ENCODE measurements at places on chromosomes 7 and 10.
A peak's percentile ranks its signal among the peaks of the same experiment; 100 is the strongest.

DNA sequence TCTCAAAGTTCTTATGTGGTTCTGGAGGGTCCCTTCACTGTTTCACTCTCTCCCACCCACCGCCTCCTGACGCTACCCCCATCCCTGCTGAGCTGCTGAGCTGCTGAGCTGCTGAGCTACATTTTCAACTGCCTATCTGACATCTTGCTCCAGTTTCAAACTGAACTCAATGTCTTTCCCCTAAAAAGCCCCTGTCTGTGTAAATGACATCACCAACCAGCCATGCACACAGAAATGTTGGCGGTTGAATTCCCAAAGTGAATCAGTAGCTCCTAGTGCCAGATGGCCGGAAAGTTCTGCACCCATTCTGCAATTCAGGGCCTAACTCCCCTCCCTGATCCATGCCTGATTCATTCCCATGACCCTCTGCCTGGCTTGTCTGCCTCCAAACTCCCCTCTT, 71.2 kb downstream of the WNT2 start:
- DNase-seq, result no peak

- no peak for DNase-seq
These were observed 38.1 kb downstream of the FAM107B start for GRCh38 chr10:14736600-14737081.

DNA sequence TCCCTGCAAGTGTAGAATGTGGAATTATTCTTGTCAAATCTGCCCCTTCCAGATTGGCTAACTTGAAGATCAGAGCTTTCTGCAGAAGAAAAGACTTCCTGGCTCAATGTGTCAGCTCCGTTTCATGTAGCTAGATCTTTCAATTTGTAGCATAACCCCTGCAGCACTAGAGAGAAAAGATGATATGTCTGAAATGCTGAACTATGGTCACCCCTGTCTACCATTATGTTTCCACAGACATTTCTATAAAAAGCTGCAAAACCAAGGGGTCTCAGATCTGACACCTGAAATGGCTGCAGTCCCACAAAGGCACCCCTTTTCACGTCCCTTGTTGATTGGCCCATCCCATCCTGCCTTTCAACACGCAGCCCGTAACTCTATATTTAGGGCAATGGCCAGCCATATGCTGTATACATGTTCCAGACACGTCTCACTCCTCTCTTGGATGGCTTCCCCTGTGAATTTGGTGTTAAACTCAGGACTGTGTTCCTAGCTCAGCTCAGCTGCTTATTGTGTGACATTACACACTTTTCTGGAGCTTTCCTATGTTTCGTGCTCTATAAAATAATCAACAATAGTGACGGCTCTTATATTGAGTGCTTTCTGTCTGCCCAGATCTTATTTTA, 648.6 kb upstream of the CELF2 start:
- no peak for DNase-seq

GRCh38 chr10:80686734-80687475, 149.2 kb downstream of the SH2D4B start:
- DNase-seq, result no peak

DNA sequence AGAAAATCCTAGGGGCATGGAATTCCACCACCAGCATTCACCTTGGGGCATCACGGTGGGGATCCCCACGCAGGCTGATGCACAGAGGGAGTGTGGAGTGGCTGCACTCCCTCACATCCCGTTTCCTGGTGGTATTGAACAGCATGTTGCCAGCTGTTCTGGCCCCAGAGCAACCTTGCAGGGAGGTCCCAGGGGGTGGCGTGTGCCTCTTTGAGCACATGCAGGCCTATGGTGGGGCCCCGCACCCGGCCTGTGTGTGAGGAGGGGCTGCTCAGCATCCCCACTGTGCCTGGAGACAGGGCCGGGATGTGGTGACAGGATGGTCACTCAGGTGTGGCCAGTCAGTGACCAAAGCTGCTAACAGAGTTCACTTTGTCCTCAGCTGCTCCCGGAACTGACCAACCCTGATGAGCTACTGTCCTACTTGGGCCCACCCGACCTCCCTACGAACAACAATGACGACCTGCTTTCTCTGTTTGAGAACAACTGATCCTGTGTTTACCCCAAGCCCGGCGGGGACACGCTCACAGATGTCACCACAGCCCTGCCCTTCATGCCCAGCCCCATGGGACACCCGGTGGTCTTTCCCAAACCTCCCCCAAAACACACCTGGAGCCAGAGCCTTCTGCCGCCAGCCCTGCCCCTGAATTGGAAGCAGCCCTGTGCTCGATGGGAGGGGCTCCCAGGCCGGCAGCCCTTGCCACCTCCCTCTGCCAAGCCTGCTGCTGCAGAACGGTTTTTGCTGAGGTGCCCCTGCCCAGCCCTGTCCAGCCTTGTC, 18.7 kb downstream of the ZMIZ2 start:
- DNase-seq, result no peak

- no peak for DNase-seq
These were observed 60.3 kb upstream of the STK17A start for GRCh38 chr7:43522406-43523156.

GRCh38 chr7:126608339-126608776, 644.4 kb downstream of the GRM8 start:
- DNase-seq, result peak; percentile 44

DNA sequence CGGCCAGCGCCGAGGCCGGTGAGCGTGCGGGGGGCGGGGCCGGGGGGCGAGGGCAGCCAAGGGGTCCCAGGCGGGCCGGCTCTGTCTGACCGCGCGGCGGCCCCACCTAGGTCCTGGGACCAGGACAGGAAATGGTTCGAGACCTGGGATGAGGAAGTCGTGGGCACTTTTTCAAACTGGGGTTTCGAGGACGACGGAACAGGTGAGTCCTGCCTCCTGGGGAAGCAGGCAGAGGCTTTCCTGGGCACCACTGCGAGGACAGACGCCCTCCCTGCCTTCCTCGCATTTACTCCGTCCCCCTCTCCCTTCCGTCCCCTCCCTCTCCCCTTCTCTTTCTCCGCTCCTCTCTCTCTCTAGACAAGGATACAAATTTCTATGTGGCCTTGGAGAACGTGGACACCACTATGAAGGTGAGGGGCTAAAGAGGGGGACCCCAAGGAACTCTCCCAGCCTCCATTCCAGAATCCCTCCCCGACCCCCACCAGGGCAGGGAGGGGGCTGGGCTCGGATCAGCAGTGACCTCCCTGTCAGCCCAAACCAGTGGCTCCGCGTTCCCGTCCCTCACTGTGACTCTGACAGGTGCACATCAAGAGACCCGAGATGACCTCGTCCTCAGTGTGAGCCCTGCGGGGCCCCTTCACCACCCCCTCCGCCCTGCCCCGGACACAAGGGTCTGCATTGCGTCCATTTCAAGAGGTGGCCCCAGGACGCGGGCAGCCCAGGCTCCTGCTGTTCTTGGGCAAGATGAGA, 2.6 kb upstream of the MUC12 start:
- DNase-seq, result no peak

DNA sequence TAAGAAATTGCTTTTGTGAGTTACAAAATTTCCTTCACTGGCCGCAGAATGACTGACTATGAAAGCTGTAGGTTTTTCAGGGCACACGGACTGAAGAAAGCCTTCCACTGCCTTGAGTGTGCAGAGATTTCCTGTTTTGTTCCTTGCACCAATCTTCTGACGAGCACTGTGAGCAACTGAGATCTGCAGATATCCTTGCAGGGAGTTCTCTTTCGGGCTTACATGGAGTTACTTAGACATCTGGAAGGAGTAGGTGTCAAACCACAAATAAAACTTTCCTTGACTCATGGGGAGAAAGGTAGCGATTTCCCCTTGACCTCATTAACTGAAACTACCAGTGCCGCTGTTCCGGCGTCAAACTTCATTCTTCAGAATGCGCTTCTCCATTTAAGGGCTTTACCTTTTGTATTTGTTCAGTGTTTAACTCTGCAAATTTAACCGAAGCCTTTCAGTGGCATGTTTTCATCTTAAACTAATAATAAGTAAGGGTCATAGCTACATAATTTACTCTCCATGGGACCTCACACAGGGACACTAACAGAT, 1175.3 kb downstream of the GATA3 start:
- no peak for DNase-seq

GRCh38 chr10:59724098-59724938, 14.7 kb upstream of the SLC16A9 start:
- no peak for DNase-seq

GRCh38 chr7:23044581-23044980, 30.7 kb upstream of the HYCC1 start:
- no peak for DNase-seq

- no peak for DNase-seq
These were observed 172.6 kb downstream of the LRRTM3 start for GRCh38 chr10:67098461-67098860.

GRCh38 chr7:79604841-79605240, 151.4 kb upstream of the MAGI2 start:
- DNase-seq, result no peak

Measured in endothelial cell (in vitro differentiated cells).